ENCODE measurements at places on chromosomes 1 and 21.

DNA sequence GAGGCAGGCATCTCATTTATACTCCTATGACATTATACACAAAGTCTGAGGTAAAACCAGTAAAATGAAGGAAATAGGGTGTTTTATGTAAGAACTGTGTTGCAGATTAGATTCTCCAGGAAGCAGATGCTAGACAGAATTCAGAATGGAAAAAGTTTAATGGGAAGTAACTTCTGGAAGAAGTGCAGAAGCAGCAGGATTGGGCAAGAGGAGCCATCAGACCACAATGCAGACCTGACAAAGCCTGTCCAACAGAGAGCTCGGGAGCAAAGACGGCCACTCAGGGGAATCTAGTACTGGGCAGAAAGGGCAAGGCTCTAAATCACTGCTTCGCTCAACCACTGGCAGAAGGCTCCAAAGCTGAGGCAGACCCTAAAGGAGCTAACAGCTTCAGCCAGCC lies 33.7 kb downstream of the FBXO42 start:
- no peak for DNase-seq

DNA sequence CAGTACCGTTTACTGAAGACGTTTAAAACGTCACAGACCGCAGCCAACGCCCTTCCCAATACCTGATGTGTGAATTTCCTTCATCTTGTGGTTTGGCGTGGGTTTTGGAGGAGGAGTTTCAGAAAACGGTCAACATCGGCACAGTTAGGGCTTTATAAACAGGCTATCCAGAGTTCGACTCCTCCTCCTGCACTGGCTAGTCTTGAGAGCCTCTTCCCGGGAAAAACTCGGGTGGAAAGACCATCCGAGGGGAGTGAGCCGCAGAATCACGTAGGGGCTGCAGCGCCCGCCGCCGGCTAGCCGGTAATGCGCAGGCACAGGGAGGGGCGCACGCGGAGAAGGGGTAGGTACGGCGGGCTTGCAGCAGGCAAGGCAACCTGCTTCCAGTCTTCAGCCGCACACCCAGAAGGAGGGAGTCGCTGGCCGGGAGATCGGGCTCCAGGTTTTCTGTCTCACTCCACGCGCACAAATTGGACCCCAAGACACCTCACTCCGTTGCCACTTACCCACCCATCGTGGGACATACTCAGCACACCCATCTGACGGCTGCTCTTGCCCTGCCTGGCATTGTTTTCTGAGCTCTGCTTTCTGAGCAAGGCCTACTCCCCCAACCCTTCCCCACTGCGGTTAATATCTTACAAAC lies 25.4 kb downstream of the SLC19A2 start:
- no peak for DNase-seq

- DNase-seq: no peak
Observed at GRCh38 chr1:92201973-92202372, 15.7 kb upstream of the C1orf146 start.

GRCh38 chr1:233897325-233898162 lies 6.9 kb upstream of the SLC35F3 start:
- DNase-seq: no peak

- no peak for DNase-seq
Observed at GRCh38 chr1:2811533-2811918, 10.0 kb upstream of the TTC34 start.

- no peak for DNase-seq
Observed at GRCh38 chr1:191255354-191256054, 777.8 kb upstream of the BRINP3 start.

- no peak for DNase-seq
Observed at GRCh38 chr1:9315411-9316079, 22.9 kb downstream of the SPSB1 start.

DNA sequence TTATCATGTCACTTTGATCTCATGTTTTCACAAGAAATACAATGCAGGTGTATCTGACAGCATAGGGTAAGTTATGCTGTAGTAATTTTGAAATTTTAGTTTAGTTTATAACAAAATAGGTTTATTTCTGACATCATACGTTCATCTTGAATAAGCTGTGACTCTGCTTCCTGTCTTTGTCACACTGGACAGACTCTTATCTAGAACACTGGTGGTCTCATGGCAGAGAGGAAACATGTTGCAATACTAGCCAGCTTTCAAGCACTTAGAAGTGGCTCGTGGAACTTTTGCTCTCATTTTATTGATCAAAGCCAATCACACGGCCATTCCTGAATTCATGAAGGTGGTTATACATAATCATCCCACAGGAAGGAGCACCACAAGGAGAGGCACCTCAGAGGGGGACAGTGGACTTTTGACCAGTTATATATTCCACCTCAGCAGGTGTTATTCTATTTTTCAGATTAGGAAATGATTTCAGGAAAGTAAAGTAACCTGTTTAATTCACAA lies 46.5 kb downstream of the CYP2J2 start:
- DNase-seq: no peak

- no peak for DNase-seq
Observed at GRCh38 chr1:173485401-173485800, 8.3 kb downstream of the PRDX6 start.

DNA sequence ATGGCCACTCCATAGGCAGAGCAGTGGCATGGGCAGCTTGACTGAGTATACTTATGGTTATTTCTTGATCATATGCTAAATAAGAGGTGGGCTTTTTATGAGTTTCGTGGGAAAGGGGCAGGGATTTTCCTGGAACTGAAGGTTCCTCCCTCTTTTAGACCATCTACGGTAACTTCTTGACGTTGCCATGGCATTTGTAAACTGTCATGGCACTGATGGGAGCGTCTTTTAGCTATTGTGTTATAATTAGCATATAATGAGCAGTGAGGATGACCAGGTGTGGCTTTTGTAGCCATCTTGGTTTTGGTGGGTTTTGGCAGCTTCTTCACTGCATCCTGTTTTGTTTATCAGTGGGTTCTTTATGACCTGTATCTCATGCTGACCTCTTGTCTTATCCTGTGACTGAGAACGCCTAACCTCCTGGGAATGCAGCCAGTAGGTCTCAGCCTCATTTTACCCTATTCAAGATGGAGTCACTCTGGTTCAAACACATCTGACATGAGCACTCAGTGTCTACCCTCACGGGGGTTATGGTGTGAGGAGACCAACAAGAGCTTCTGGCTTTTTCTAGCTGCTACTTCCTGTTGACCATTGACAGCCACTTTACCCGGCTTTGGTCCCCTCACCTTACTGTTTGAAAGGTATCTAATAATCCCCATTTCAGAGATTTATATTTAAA lies 71.7 kb downstream of the GALNT2 start:
- DNase-seq: no peak

DNA sequence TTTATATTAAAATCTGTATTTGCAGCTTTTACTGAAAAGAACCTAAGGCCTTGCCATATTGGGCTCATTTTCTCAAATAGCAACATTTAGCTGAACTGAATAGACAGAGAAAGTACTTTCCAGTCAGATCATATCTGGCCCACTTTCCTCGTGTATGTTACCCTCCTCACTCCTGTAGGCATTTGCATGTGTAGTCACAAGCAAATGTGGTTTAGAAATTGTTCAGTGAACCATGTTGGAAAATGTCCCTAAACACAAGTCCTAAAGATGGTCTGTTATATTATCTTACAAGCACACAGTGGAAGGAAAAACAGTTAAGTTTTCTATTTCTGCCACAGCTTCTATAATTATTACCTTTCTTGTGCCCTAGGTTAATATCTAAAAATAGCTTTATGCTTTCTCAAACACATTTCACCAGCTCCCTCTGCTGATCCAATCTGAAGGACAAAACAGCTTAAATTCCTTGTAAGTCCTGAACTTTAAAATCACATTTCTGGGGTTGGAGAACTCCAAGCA lies 606 bp upstream of the FMO4 start:
- DNase-seq: no peak

DNA sequence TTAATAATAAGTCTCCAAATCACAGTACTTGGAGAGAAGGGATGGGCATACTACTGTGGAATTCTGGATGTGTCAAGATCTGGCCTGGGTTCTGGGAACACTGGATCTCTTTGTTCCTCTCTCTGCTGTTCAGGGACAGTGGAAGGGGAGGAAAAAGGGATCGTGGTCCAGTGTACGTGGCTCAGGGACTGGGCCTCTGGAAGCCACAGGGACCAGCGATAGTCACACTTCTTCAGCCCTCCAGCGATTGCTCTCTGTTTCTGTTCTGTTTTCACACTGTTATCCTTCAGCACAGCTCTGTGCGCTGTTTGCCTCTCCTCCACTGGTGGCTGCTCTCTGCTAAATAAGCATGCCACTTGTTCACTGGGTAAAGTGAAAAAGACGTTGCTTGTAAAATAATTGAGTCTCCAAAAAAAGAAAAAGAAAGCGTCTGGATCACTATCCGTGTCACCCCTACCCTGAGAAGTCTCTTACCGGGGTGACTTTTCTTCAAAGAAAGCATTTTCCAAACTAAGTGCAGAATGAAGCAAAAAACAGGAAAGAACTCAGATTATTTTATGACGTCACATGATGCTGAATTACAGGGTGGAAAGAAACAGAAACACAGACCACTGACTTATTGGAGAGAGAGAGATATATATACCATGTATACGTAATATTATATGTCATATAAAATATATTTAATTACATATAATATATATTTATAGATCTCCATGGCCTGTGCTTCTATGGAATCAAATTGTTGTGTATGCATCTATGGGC lies 279.4 kb downstream of the RGS7 start:
- no peak for DNase-seq

DNA sequence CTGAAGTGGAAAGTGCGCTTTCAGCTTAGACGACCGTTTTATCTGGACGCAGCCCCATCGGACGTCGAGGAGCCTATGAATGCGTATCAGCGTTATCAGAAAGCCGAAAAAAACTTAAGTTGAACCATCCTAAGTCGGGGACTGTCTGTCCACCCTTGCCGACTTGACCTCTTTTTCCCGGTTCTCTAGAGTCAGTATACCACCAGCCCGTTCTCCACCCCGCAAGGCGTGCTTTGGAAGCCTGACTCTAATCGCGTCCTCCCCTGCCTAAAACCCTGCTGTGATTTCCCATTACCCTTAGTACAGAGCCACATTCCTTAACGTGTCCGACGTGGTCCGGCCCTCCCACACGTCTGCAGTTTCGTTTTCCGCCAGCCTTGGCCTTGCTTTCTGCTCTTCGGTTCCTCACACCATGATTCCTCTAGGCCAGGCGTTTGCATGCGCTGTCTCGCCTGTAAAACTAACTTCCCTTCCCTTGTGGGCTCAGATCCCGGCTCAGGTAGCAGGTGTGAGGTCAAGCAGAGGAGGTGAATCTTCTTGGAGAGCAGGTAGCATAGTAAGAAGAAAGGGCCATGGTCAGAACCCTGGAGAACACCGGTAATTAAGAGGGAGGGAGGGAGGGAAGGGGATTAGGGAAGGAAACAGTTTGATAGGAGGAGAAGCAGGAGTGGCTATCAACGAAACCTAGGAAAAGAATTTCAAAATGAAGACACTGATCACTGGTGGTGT lies 865 bp downstream of the ADPRS start:
- DNase-seq: no peak

GRCh38 chr1:32346532-32347157 lies 10.6 kb upstream of the MARCKSL1 start:
- DNase-seq: no peak

- DNase-seq: no peak
Observed at GRCh38 chr1:98556521-98557158, 104.9 kb upstream of the SNX7 start.

GRCh38 chr1:71533950-71534349 lies 453.1 kb upstream of the ZRANB2 start:
- DNase-seq: no peak

DNA sequence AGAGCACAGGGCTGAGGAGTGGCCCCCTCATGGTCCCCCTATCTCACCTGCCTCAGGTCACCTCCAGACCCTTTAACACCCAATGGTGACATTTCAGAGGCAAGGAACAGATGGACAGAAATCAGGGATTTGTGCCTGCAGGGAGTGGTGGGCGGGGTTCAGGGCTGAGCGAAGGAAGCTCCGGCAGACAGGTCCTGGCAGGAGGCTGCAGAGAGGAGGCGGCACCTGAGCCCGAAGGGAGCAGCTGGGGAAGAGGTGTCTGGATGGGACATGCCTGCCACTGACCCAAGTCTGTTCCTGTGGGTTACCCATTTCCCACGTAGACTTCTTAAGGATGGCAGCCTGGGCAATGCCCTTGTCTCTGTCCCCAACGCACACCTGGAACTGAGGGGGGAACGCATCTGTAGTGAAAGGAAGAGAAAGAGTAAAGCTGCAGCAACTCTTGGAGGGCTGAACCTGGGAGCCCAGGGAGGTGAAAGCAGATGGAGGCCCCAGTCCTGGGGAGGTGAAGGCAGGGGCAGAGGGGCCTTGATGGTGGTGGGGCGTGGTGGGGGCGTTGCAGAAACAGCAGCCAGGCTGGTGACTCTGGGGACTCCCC lies 61.6 kb upstream of the ADARB1 start:
- DNase-seq: no peak

DNA sequence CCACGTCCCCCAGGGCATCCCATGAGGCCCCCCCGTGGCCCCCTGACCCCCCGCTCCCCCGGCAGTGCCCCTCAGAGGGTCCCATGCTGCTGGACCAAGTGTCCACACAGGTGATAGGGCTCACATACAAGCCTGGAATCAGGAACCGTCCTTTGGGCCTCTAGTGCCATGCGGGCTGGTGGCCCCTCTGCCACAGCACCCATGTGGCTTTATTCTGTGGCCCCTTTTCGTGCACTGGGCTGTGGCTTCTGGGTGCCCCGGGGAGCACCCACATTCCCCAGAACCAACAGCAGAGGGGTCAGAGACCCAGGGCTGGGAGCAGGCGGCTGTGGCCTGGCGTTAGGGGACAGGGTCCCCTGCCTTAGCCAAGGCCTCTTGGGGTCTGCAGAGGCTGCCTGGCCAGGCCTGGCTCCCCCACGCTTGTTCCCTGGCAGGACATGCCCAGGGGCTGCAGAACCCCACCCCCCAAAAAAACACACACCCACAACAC lies 31.7 kb downstream of the SLC19A1 start:
- DNase-seq: no peak

DNA sequence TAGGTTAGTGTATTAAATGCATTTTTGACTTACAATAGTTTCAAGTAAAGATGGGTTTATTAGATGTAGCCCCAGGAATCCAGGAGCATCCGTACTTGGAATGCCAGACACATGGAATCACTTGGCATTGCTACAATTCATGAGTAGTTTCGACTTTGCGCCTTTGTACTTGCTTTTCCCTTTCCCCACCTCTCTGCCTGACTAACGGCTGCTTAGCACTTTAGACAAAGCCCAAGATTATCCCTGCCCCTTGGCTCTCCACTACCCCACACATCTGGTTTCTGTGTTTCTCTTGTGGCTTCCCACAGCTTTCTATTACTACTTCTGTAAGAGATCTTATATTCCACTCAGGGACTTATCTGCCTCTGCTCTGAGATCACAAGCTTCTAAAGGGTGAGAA lies 397.7 kb upstream of the POU3F1 start:
- DNase-seq: no peak

GRCh38 chr1:86538775-86539174 lies 8.1 kb upstream of the CLCA4 start:
- DNase-seq: no peak

DNA sequence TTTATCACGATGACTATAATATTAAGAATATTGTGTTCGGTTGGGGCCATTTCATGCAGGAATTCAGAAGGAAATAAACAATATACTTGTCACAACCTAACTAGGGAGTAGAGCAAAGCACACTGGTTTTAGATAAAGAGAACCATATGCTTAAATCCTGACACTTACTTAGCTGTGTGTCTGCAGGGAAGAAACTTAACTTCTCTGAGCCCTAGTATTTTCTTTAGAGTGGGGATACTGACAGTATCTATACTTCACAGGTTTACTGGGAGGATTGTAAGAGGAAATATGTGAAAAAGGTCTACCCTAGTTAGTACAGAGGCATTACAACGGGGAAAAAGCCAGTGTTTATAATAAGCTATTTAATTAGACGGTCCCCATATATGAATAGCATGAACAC lies 72.9 kb downstream of the IARS2 start:
- DNase-seq: no peak

GRCh38 chr1:226327761-226328162 lies 18.8 kb upstream of the LIN9 start:
- no peak for DNase-seq

Data from activated naive CD4-positive, alpha-beta T cell (primary cell).